ENCODE measurements at places on chromosomes 6 and 20. TPM values are rescaled to one million over a fixed set of nuclear protein-coding genes. Genes with fewer than 3 reads are reported as not detected.

HRH3 gene
- not detected for total RNA-seq

ULBP1 gene
- not detected for total RNA-seq

PGC gene
- not detected for total RNA-seq

ADGRB3 gene
- total RNA-seq, result 0.98 TPM

GRCh38 chr6:30964075-30964474 is 19.4 kb upstream of the MUC21 start:
- no peak for DNase-seq

GRCh38 chr20:52889225-52889624 is 82.9 kb upstream of the TSHZ2 start:
- DNase-seq, result no peak

- DNase-seq, result peak; percentile 54
These were observed 292.6 kb upstream of the MARCKS start for GRCh38 chr6:113564371-113565171.

- no peak for DNase-seq
These were observed 76.3 kb downstream of the BTBD3 start for GRCh38 chr20:11993886-11994461.

- no peak for DNase-seq
These were observed 1.1 kb downstream of the GLP1R start for GRCh38 chr6:39049575-39050283.

- DNase-seq, result no peak
These were observed 22.0 kb downstream of the FIG4 start for GRCh38 chr6:109713097-109713496.

DNA sequence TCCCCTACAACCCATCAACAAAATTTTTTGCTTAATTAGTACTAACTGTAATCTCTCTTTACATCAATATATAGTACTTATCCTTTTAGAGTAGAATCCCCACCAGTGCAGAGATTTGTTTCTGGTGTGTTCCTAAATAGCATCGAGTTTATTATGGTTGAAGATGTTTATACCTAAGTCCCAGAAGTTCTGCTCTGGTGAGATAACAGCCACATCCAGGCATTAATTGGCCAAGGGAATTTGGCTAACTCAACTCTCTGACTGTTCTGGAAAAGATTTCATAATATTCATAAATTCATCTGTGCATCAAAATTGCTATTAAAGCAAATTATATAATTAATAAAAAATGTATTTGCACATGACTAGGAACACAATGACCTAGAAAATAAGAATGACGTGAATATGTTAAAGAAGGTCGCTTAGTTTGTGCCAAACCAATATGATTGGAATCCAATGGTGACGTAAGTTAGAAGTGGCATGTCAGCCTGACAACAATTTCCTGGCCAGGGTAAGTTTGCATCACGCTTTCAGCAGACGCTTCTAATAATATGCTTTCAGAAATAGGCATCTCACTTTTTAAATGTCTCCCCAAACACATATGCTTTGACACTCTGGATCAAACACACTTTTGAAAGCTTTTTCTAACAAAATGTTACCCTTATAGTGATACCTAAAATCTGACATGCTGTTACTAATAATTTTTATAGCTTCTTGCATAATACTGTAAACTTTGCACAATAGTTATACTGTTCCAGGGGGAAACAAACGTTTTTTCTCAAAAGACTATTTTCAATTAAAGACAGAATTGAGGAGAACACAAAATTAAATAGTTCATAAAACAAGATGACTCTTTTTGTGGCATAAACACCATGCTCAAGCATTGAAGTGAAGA is 236.7 kb downstream of the TENT5A start:
- no peak for DNase-seq
